ENCODE measurements at places on chromosomes 4 and X. TPM values are rescaled to one million over a fixed set of nuclear protein-coding genes. Genes with fewer than 3 reads are reported as not detected.

DNA sequence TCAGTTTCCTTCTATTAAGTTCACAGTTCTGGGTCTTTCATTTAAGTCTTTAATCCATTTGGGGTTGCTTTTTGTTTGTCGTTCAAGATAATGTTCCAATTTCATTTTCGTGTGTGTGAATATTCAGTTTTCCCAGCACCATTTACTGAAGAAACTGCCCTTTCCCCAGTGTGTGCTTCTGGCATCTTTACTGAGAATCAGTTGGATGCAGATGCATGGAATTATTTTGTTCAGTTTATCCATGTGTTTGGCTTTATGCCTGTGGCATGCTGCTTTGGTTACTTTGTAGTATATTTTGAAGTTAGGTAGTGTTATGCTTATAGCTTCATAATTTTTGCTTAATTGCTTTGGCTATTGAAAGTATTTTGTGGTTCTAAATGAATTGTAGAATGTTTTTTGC is 163.8 kb upstream of the HDX start:
- no peak for DNase-seq

DNA sequence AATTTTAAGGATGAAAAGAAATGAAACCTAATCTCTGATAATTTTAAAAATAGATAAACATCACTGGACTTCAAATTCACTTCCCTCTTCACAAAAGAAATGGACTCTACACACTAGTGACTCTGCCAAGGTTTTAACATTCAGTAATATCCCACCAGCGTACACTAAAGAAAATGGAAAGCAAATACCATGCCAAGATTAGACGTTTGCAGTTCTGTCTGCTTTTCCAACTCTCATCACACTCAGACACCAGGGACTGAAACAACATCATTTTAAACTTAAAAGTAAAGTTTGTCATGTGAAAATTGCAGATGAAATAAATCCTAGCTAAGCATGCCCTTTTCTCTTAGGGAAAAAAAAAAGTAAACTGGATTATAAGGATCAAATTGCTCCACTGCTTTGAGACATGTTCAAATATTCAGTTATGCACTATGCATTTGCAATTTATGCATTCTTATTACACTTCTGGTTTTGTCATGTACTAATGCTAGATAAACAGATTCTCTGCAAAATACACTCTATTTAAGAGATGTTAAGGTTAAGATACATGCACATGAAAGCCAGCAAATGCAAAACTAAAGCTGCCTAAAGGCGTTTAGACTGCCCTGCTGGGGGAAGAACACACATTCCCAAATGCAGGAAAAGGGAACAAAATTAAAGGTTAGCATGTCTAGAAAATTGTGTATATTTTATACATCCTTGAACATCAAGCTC is 534.4 kb upstream of the EPHA5 start:
- no peak for DNase-seq

GRCh38 chr4:95091272-95091671 is 333.5 kb downstream of the BMPR1B start:
- DNase-seq, result no peak

- DNase-seq, result no peak
Measured at GRCh38 chr4:3179126-3179706, 69.7 kb upstream of the MSANTD1 start.

DNA sequence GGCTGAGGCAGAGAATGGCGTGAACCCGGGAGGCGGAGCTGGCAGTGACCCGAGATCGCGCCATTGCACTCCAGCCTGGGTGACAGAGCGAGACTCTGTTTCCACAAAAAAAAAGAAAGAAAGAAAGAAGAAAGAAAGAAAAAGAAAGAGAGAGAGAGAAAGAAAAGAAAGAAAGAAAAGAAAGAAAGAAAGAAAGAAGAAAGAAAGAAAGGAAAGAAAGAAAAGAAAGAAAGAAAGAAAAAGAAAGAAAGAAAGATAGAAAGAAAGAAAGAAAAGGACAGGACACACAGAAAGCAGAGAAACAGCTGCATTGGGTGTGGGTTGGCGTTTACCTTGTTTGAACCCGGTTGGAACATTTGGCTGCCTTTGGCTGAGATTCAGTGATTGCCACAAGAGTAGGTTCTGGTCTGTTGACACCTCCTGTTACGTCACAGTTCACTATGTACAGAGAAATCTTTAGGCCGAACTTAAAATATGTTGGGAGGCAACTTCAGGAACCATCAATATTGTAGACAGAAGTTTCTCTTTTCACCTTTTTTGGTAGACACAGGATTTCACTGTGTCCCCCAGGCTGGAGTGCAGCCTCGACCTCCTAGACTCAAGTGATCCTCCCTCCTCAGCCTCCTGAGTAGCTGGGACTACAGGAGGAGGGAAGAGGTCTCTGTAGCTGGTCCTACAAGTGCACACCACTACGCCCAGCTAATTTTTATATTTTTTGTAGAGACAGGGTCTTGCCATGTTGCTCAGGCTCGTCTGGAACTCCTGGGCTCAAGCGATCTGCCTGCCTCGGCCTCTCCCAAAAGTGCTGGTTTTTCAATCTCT is 16.3 kb upstream of the PLCXD1 start:
- DNase-seq, result no peak

GRCh38 chr4:127759228-127759820 is 22.8 kb upstream of the HSPA4L start:
- no peak for DNase-seq

GRCh38 chr4:90445380-90445779 is 318.2 kb downstream of the CCSER1 start:
- DNase-seq, result no peak

GRCh38 chrX:46620505-46620904 is 46.9 kb downstream of the CHST7 start:
- no peak for DNase-seq

- DNase-seq, result no peak
Measured at GRCh38 chr4:15689540-15689939, 7.9 kb downstream of the FAM200B start.

DNA sequence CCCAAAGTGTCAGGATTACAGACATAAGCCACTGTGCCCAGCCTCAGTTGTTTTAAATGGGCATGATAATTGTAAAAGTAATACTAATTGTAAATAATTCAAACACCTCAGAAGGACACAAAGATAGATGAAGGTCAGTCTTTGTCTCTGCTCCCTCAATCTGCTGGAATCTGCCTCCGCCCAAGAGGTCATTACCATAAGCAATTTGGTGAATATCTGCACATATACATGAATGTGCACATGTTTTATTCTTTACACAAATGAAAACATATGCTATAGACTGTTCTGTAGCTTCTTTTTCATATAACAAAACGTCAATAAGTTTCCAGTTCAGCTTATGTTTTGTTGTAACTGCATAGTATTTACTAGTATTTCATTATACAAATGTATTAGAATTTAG is 7.0 kb downstream of the STBD1 start:
- no peak for DNase-seq

The RBMXL3 gene
- total RNA-seq, result not detected

The PRR27 gene
- total RNA-seq, result not detected

The MAGEC3 gene
- total RNA-seq, result not detected

The PLAC8 gene
- total RNA-seq, result 2.3 TPM

The ZNF732 gene
- total RNA-seq, result 0.34 TPM

The HSFX2 gene
- total RNA-seq, result not detected

Measured in ovary (tissue), 10 donors.